ENCODE measurements at places on chromosomes 1 and 21.
A peak's percentile ranks its signal among the peaks of the same experiment; 100 is the strongest.

GRCh38 chr1:226051365-226051764 is 11.2 kb upstream of the H3-3A start:
- DNase-seq: no peak

GRCh38 chr1:8004803-8005573 is 21.1 kb downstream of the ERRFI1 start:
- DNase-seq: no peak

DNA sequence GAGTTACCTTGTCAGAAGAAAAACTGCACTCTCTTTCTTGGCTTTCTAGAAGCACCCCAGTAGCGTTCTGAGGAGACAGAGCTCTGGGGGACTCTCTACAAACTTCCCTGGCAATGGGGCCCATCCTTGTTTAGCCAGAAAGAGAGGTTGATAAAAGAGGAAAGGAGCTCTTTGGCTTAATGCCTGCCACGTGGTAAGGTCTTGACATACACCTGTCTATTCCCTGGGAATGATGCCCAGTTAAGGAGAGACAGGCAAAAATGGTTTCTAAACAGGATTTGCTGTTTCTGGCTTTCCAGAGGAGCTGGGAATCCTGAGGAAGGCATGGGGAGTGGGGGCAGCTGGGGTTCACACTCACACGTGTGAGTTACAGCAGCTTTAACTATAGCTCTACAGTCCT is 30.2 kb upstream of the IL20 start:
- no peak for DNase-seq

DNA sequence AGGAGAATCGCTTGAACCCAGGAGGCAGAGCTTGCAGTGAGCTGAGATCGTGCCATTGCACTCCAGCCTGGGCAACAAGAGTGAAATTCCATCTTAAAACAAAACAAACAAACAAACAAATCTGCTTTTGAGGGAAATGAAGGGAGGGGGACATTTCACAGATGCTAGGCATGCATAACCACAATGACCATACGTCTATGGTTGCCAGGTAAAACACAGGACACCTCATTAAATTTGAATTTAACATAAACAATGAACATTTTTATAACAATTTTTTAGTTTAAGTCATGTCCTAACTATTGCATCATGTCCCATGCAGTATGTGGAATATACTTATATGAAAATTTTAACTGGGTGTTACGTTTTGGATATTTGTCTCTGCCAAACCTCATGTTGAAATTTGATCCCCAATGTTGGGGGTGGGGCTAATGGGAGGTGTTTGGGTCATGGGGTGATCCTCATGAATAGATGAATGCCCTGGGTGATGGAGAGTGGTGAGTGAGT is 31.0 kb upstream of the ZBTB18 start:
- no peak for DNase-seq

- no peak for DNase-seq
These were observed 25.1 kb downstream of the RRP1B start for GRCh38 chr21:43684424-43684823.

DNA sequence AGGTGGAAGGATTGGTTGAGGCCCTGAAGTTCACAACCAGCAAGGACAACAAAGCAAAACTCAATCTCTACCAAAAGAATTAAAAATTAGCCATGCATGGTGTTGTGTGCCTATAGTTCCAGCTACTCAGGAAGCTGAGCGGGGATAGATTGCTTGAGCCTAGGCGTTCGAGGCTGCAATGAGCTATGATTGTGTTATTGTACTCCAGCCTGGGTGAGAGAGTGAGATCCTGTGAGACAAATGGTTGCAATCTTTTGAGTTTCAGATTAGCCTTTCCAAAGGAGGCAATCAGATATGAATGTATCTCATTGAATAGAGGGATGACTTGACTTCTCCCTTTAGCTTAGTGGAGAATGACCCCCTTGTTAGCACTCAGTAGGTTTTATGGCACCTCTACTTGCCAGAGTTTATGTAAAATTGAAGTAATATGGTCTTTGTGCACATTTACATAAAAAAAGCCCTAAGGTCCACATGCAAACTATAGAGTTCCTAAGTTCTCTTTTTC is 105.6 kb upstream of the OLFM3 start:
- DNase-seq: no peak

- DNase-seq: no peak
These were observed 89.6 kb upstream of the GPR88 start for GRCh38 chr1:100448366-100448765.

DNA sequence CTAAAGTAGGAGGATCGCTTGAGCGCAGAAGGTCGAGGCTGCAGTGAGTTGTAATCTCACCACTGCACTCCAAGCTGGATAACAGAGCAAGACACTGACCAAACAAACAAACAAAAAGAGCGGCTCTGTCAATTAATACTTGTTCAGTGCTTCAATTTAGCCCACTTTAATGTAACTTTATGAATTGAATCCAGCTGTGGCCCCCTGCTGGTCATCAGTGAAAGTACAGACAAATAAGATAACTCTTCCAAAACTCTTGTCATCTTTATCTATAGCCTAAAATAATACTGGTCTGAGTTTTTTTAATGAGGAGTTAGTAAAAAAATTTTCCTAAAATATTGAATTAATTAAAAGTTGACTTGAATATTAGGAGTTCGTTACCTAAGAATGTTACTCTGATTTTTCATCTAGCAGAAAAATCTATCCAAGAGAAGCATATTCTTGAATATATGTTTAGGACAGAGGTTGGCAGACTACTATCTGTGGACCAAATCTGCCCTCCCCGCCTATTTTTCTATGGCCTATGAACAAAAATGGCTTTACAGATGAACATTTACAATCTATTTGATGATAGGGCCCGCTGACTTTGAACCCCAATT is 26.1 kb downstream of the ATP5PF start:
- DNase-seq: peak; percentile 9

GRCh38 chr1:240582953-240583352 is 29.0 kb downstream of the GREM2 start:
- DNase-seq: no peak

Measured in stimulated activated CD8-positive, alpha-beta memory T cell treated with anti-CD3 and anti-CD28 coated beads, Interleukin-2, amount 100 ng/mL, for 1 hour (primary cell).